ENCODE measurements at places on chromosomes 3 and 15. TPM values are rescaled to one million over a fixed set of nuclear protein-coding genes. Genes with fewer than 3 reads are reported as not detected.
A peak's percentile ranks its signal among the peaks of the same experiment; 100 is the strongest.

- DNase-seq: no peak
Measured at GRCh38 chr3:38455639-38456430, 2.1 kb downstream of the ACVR2B start.

The SATB1 gene
- total RNA-seq: 9.7 TPM

- no peak for DNase-seq
Measured at GRCh38 chr3:113751141-113751540, 4.3 kb downstream of the ATP6V1A start.

GRCh38 chr3:33071946-33072345 lies 25.0 kb downstream of the GLB1 start:
- no peak for DNase-seq

DNA sequence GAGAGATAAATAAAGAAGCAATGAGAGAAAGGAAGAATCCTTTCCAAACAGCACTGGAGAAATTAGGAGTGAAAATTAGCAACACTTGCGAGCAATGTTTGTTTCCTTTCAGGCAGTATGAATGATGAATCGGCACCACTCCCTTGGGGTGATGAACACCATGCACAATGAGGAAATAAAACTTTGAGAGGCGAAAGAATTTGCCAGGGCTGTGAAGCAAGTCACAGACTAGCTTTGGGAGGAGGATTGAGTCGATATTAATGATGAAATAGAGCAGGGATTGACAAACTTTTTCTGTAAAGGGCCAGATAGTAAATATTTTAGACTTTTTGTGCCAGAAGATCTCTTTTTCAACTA lies 237.7 kb downstream of the AGBL1 start:
- no peak for DNase-seq

GRCh38 chr3:173221010-173221409 lies 80.0 kb upstream of the SPATA16 start:
- no peak for DNase-seq

DNA sequence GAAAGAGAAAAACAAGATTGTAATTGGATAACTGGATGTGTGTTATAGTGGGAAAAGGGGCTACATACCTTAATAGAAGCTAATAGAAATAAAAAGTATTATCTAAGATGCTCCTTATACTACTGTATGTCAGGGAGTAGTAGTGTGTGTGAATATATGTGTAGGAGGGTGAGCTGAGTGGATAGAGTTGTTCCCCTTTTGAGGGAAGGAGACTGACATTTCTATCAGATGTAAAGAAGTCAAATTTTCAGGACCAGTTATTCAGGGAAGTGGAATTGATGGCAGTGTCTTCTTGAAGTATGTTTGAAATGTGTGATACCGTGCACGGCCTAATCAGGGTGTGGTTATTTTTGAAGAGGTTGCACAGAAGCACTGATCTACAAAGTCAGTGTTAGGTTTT lies 49.1 kb downstream of the PCOLCE2 start:
- no peak for DNase-seq

GRCh38 chr3:77707281-77707680 lies 667.4 kb downstream of the ROBO2 start:
- DNase-seq: no peak

DNA sequence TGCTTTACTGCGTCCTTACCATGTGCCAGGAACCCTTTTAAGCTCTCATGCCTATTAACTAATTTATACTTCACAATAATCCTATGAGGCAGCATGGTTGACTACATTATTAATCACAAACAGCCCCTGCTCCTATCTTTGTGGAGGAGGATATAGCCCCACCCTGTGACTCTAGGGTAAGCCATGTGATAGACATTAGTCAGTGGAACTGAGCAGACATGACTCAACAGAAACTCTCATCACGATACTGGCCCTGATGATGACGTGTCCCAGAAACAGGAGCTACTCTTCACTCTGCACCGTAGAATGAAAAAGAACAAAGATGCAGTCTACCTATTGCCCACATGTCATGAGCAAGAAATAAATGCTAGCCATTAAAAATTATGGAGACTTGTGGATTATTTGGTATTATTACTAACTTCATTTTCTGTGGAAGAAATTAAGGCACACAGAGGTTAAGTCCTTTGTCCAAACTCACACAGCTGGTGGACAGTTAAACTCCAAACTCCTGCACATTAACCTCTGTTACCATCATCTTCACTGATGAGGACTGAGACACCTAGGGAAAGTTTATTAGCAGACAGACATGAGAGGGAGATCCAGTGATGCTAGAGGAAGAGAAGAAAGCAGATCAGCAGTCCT lies 51.2 kb downstream of the CFAP20DC start:
- no peak for DNase-seq

The CA12 gene
- 18.3 TPM for total RNA-seq

GRCh38 chr15:63181648-63182047 lies 7.8 kb upstream of the RAB8B start:
- no peak for DNase-seq

DNA sequence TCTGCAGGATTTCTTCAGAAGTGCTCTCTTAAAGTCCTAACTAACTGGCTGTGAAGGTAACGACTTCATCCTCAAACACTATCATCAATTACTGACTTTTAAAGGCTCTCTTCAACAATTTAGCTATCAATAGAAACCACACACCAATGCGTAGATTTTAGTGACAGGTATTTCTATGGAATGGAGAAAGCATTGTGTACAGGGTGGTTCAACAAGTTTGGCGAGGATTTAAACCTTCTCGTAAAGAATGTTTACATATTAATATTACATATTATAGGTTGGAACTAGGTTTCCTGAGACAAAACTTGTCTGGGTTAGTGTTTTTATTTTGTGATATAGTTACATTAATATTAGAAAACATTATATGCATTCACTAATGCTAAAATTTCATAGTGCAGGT lies 233.6 kb downstream of the CHL1 start:
- DNase-seq: no peak

DNA sequence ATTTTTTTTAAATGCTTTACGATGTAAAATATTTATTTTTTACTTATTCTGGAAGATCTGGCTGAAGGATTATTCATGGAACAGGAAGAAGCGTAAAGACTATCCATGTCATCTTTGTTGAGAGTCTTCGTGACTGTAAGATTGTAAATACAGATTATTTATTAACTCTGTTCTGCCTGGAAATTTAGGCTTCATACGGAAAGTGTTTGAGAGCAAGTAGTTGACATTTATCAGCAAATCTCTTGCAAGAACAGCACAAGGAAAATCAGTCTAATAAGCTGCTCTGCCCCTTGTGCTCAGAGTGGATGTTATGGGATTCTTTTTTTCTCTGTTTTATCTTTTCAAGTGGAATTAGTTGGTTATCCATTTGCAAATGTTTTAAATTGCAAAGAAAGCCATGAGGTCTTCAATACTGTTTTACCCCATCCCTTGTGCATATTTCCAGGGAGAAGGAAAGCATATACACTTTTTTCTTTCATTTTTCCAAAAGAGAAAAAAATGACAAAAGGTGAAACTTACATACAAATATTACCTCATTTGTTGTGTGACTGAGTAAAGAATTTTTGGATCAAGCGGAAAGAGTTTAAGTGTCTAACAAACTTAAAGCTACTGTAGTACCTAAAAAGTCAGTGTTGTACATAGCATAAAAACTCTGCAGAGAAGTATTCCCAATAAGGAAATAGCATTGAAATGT lies 15.6 kb downstream of the THBS1 start:
- DNase-seq: no peak

DNA sequence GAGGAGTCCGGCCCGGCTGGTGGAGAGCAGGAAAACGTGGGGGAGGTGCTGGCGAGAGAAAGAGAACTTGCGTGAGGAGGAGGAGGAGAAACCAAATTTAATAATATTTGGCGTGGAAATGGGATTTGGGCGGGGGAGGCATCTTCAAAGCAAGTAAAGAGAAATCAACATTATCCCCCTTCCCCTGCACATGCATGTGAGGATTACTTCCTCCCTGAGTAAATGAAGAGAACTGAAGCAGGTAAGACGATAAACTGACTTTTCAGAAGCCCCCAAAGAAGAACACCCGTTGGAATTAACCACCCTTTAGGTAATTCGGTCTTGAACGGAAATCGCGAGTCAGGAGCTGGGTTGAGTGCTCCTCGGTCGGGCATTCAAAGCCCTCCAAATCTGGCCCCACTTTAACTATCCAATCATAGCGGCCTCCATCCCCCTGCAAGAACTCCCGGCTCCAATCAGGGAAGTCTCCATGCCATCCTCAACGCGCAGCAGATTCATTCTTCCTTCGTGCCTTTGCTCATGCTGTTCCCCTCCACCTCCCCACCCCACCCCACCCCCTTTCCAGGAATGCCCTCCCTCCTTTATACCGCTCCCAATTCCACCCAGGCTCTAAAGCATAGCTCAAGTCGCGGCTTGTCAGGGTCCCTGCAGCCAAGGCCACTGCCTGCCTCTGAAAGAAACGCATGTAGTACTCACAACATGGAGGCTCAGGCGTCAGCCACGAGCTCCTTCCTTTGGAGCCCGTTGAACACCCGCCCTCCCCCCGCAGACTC lies 545 bp upstream of the RFX7 start:
- DNase-seq: peak; percentile 38
